ENCODE measurements at places on chromosomes 3 and 15.
A peak's percentile ranks its signal among the peaks of the same experiment; 100 is the strongest.

- DNase-seq = no peak
These were observed 65.0 kb upstream of the SEMA6D start for GRCh38 chr15:47652328-47652727.

- DNase-seq = no peak
These were observed 63.7 kb upstream of the THSD4 start for GRCh38 chr15:71051539-71051938.

DNA sequence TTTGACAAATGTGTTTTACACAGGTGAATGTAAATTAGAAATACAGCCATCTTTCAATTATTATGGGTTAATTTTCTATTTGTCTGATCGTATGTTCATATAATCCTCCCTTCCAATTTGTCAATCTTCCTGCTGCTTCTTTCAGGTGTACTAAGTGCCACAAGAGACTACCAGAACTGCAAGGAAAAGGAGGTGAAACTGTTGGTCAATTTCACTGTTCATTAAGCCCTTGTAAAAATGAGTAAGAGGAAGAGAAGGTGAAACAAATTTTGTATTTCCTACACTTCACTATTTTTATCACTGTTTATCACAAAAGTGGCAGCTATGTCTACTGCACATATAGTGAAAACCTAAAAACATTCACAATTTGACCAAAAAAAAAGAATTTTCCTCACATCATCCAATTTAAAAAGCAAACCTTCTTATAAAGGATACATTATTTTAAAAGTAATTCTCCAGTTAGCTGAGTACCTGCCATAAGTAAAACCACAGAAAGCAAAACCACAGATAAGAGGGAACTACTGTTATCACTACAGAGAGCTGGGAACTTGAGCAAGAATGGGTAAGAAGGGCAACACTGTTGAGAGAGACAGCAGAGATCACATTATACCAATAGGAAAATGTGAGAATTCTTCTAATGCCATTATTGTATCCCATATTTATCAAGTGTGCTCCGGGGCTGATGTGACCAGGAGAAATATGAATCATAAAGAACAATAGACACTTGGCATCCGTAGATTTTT, 163.0 kb downstream of the TBC1D5 start:
- DNase-seq = no peak

DNA sequence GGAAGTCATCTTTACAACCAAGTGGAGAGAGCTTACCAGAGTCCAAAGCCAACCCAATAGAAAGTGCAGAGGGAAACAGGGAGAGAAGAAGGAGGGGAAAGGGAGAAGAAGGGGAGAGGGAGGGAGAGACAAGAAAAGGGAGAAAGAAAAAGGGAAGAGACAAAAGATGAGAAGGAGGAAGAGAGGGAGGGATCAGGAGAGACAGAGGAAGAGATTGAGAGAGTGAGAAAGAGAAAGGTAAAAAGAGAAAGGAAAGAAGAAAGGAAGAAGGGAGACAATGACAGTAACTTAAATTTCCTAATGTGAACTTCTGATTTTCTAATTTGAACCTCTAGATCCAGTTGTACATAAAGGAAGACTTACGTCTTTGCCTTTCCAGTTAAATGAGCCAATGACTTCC, 20.7 kb upstream of the WNT5A start:
- DNase-seq = no peak

DNA sequence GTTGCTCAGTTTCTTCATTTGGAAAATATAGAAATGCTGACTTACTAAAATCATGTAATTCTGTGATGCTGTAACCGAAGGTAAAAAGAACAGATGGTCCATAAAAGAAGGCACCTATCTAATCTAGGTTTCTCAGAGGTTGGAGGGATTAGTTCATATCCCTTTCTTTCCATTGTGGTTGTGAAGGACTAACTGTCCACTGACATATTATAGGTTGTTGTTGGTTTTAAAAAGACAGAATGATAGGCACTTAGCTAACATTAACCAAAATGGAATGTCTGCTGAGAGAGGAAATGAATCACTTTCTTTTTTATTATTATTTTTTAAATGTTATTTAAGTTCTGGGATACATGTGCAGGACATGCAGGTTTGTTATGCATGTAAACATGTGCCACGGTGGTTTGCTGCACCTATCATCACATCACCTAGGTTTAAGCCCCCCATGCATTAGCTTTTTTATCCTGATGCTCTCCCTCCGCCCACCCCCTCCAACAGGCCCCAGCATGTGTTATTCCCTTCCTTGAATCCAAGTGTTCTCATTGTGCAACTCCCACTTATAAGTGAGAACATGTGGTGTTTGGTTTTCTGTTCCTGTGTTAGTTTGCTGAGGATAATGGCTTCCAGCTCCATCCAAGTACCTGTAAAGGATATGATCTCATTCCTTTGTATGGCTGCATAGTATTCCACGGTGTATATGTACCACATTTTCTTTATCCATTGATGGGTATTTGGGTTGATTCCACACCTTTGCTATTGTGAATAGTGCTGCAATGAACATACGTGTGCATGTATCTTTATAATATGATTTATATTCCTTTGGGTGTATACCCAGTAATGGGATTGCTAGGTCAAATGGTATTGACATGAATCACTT, 45.8 kb downstream of the ALDH1A2 start:
- no peak for DNase-seq

GRCh38 chr3:111762537-111762936, 96.5 kb upstream of the PHLDB2 start:
- no peak for DNase-seq

DNA sequence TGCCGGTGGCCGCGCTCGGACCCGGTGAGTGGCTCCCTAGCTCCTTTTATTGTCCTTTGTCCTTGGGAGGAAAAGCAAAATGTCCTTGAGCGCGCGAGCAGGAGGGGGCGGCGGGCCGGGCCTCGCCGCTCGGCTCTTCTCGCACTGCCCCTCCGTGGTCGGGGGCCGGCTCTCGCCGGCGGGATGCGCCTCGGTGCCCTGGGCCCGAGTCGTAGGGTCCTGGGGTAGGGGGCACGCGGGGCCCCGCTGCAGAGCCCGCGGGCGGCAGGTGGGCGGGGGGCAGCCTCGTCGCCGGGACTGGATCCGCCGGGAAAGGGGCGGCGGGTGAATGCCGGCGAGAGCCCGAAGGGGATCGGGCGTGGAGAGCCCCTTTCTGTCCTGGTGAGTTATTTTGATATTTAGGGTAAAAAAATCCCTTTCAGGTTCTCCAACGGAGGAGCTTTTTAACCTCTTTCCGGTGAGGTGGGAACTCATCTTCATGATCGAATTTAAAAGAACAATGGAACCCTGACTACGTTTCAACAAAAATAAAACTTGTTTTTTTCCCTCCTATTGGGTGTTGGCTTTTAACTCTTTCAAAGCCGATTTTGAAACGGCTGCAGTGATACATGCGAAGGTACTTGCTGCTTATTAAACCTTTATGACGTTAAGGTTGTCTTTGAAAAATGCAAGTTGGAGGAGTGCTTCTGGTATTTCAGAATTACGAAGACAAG, 16.8 kb upstream of the CHD2 start:
- no peak for DNase-seq

DNA sequence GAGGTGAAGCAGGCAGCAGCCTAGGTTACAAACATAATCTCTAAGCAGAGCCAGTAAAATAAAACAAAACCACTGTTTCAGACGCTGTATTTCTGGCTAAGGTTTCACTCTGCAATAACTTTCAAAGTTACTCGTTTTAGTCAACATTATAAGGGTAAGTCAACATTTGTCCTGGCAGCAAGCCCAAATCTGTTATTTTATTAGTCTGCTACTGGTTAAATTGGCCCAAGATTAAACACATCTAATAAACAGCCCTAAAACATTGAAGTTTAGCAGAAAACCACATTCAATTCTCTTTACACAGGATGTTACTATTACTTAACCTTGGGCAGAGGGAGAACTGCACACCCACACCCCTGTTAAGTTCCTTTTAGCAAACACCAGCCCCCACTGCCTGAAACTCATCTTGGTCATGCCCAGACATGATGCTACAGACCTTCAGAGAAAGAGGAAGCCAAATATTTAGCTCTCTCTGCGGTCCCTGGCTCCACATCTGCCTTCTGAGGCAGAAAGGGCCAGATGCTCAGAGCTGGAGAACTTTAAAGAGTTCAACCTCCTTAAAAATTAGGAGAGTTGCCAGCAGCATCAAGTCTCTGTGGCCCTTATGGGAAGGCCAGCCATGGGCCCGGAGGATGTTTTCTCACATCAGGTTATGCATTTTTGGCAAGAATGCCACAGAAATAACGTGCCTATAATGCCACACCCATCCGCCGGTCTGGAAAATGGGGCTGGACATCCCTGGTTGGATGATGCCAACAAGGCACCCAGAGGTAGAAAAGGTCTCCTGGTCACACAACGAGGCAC, 17.9 kb downstream of the ARHGEF3 start:
- DNase-seq = peak; percentile 61

GRCh38 chr3:181906338-181906737, 194.6 kb downstream of the SOX2 start:
- DNase-seq = no peak

DNA sequence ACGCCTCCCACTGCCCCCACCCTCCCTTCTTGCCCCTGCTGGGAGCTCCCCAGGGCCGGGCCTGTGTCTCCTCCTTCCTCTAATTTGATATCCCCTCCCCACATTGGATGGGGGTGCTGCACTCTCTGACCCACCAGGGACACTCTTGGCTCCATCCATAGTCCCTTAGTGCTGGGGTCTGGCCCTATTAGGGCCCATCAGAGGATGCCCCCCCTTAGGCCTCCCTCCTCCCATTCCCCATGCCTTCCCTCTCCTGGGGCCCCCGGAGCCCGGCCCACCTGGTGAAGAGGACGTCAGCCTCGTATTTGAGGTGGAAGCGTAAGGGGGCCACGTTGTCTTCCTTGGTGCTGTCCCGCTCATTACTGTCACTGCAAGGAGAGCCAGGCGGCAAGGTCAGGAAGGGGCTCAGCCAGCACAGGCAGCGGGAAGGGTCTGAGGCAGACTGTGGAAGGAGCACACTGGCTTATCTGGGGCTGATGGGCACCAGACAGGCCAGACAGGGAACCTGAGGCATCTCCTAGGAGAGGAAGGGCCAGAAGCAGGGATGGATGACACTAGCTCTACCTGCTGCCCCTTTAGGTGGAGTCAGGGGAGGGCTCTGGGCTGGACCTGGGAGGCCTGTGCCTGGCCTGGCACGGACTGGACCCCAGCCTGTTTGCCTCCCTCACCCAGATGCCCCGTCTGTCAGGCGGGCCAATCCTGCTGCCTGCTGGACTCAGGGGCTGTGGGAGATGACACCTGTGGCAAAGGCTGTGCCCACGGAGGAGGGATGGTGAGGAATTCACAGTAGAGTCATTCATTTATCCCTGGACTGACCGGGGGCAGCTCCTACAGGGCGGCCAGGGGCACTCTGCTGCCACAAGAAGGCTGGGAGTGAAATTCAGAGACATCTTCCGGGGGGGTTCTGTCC, 36.2 kb downstream of the FEM1B start:
- no peak for DNase-seq

DNA sequence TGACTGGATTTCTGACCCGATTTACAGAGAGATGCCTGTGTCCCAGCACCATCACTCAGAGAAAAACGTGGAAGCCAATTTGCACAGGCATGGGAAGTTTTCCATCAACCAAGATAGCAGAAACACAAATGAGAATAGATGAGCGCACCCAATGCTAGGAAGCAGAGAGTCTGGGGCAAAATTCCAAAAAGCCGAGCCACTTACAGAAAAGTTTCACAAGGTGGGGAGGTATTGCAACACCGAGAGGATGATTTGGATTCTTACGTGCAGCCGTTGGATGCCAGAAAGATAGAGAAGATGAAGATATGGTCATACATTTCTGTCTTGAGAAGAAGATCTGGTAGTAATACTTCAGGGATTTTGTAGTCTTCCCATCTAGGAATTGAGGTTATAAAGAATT, 57.4 kb downstream of the UNC13C start:
- no peak for DNase-seq

DNA sequence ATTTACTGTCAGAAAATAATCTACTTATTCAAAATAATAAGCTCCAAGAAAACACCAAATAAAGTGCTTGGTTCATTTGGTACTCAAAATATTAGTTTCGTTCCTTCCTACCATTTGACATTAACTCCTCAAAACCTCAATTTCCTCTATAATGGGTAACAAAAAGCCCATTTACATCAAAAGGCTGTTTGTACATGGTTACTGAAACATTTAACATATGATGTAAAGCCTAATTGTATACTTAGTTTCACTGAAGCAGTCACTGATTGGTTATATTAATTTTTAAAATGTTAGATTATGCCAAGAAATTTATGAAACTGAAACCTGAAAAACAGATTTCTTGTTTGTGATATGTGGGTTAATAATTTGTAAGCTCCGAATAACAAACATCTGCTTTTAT, 14.7 kb downstream of the XRN1 start:
- DNase-seq = no peak

- no peak for DNase-seq
These were observed 18.9 kb downstream of the CD200 start for GRCh38 chr3:112351823-112352222.

DNA sequence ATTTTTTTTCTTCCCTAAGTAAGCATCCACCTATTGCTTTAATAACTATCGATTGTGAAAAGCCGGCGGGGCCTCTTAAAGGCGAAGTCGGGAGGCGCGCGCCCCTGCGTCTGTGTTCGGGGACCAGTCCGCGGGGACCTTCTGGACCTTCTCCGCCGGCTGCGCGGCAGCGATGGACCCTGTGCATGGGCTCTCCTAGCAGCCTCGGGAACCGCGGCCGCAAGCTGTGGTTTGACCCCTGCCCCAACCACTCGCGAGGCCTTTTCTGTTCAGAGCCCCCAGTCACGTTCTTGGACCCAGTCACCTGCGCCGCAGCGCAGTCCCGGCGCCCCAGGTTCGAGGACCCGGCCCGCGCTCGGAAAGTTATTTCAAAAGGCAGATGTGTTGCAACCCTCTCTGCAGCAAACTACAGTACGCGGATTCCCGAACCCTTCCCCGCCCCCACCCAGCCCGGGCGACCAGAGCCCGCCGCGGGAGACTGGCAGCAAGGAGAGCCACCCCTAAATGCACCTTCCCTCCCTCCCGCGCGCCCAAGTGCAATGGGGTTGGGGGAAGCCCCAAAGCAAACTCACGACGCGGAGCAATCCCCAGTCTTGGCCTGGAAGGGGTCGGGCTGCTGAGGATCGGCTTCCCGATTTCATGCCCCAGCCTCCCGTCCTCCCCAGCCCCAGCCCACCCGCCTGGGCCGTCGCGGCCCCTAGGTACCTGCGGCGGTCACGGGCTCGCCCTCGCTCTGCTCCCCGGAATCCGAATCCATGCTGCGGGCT, 684 bp downstream of the TNFAIP8L3 start:
- no peak for DNase-seq

GRCh38 chr3:151477591-151478334, 16.9 kb upstream of the IGSF10 start:
- no peak for DNase-seq

DNA sequence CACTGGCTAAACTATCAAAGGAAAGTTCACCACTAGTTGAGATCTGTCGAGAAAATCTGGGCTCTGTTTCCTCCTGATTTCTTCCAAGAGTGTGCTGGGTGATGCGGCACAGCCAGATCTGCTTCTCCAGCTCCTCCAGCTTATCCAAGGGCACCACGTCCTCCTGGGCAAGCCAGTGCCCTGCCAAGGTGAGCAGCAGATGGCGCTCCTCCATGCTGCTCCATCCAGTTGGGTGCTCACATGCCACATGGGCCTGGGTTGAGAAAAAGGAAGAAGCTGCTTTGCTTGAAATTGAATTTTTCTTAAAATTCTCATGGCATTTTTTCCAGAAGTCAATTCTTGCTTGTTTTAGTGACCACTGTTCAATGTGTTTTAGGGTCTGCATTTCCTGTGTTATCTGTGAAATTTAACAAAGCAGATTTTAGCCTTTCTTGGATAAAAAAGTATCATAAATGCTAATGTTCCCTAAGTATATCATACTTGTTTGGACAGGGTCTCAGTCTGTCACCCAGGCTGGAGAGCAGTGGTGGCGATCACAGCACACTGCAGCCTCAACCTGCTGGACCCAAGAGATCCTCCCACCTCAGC, 47.3 kb downstream of the EIF3J start:
- DNase-seq = peak; percentile 61

Data from thymus (tissue), 14 donors.